Caco-2 (cell line): ENCODE measurements at places on chromosomes 11 and 22.

DNA sequence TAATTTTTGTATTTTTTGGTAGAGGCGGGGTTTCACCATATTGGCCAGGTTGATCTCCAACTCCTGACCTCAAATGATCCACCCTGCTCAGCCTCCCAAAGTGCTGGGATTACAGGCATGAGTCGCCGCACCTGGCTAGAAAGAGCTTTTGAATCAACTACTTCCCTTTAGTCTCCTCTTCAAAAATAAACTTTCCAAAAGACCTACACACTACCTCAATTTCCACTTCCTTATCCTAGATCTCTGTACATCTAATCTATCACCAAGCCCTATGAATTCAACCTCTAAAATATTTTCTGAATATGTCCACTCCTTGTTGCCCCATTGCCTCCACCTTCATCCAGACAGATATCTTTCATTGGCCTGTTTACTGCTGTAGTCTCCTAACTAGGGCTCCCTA, 13.1 kb upstream of the DDX6 start:
- no peaks in the 10 kb centered on the region for H3K36me3 ChIP-seq
- H3K4me3 ChIP-seq, result no peak overlapping the region
- no peaks in the 10 kb centered on the region for H3K27me3 ChIP-seq
- H3K27ac ChIP-seq, result no peak overlapping the region
- H3K4me1 ChIP-seq, result no peaks in the 10 kb centered on the region
- DNase-seq, result no peak

DNA sequence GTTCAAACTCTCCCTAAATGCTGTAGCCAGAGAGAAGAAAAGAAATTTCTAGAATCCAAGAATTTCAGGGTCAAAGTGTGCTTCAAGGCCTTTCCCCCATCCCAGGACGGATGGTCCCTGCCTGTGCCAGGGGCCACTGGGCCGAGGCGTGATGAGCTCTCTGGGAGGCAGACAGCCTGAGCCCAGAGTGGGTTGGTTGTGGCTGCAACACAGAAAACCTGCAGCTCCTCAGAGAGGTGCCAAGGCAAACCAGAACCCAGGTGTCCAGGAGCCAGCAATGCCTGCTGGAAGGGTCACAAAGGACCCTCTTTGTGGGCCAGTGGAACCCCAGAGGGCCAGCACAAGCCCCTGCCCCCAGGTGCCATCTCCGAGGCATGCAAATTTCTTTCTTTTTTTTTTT, 2.6 kb upstream of the APOL6 start:
- no peak for DNase-seq
- peaks cover 24% of the 10 kb centered on the region for H3K4me1 ChIP-seq
- H3K4me3 ChIP-seq, result no peak overlapping the region
- H3K27me3 ChIP-seq, result no peaks in the 10 kb centered on the region
- no peak overlapping the region for H3K27ac ChIP-seq
- H3K36me3 ChIP-seq, result no peaks in the 10 kb centered on the region

- H3K4me1 ChIP-seq, result peaks cover 4% of the 10 kb centered on the region; the same call in 1 of the 2 replicates
- no peaks in the 10 kb centered on the region for H3K36me3 ChIP-seq
- H3K4me3 ChIP-seq, result no peak overlapping the region
- peak overlapping the region; percentile 32 for H3K27ac ChIP-seq
Measured at GRCh38 chr11:73236854-73237253, 18.8 kb downstream of the P2RY2 start.

GRCh38 chr11:68396516-68396915, 64.0 kb upstream of the PPP6R3 start:
- peaks cover 10% of the 10 kb centered on the region for H3K36me3 ChIP-seq
- H3K27ac ChIP-seq, result no peak overlapping the region
- H3K4me1 ChIP-seq, result no peaks in the 10 kb centered on the region
- no peaks in the 10 kb centered on the region for H3K27me3 ChIP-seq
- no peak for DNase-seq
- H3K4me3 ChIP-seq, result no peak overlapping the region

DNA sequence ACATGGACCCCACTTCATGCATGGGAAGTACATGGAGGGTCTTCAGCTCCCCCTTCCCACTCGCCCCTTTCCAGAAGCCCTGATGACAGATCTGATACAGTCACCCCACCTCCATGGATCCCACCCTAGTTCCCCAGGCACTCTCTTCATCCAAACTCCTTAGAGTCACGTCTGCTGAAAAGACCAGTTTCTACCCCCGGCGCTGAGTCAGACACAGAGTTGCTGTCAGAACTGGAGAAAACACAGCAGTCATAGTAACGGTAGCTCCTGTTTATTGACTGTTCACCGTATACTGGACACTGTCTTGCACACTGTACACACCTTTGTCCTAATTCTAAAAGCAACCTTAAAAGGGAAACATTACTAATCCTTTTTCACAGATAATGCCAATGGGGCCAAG, 29.1 kb downstream of the DRD2 start:
- peaks cover 29% of the 10 kb centered on the region for H3K4me1 ChIP-seq
- H3K27ac ChIP-seq, result no peak overlapping the region
- no peaks in the 10 kb centered on the region for H3K27me3 ChIP-seq

- H3K27ac ChIP-seq, result no peak overlapping the region
- no peaks in the 10 kb centered on the region for H3K27me3 ChIP-seq
- peaks cover 30% of the 10 kb centered on the region for H3K4me1 ChIP-seq
- H3K36me3 ChIP-seq, result no peaks in the 10 kb centered on the region
- no peak overlapping the region for H3K4me3 ChIP-seq
Measured at GRCh38 chr11:69928121-69928520, 108.9 kb upstream of the FGF3 start.

DNA sequence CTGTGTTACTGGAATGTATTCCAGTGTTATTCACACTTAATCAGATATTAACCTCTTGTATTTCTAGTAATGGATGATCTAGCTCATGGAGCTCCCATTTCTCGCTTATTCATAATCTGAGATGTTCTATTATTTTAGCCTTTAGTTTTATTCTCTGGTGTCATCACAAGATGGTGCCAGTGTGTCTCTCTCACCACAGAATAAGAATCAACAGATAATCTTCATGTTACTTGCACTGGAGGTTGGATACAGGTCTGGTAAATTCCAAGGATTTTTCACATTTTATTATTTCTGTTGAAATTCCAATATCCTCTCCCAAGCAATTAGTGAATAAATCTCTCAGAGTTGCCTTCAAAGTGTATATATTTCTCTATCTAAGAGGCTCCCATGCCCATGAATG, 74.6 kb downstream of the CASP12 start:
- no peak overlapping the region for H3K27ac ChIP-seq
- no peaks in the 10 kb centered on the region for H3K27me3 ChIP-seq
- no peaks in the 10 kb centered on the region for H3K36me3 ChIP-seq
- DNase-seq, result no peak
- no peaks in the 10 kb centered on the region for H3K4me1 ChIP-seq
- H3K4me3 ChIP-seq, result no peak overlapping the region

DNA sequence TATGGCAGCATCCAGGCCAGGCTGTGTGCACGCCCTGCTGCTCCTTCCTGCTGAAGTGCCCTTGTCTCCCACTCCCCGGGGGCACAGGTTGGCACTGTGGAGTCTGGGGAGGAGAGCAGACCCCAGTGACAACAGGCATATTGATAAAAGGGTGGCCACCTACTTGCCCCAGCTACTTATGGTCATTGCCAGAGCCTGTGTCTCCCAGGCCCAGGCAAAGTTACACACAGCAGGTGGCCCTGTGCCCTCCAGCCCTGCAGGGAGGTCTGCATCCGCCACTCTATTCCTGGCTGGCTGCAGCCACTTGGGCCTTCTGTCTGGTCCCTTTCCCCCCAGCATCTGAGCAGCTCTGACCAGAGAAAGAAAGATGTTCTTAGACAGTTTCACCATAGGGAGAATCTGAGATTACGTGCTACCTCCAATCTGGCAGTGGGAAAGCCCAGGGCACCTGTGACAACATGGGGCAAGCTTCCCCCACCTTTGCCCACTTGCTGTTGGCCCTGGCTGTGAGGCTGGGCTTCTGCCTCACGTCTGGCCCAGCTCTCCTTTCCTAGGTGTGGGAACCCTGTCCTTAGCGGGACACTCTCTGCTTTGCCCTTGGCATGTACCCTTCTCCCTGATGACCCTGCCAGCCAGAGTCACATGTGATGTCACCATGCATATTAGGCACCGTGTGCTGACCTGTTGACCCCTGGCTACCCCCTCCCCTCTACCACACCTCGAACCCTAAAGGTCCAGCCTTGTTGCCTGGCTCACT, 25.3 kb upstream of the CSNK2A3 start:
- no peak overlapping the region for H3K27ac ChIP-seq
- no peak overlapping the region for H3K4me3 ChIP-seq
- no peak for DNase-seq
- no peaks in the 10 kb centered on the region for H3K4me1 ChIP-seq

- no peaks in the 10 kb centered on the region for H3K27me3 ChIP-seq
- H3K4me1 ChIP-seq, result peaks cover 61% of the 10 kb centered on the region
- H3K4me3 ChIP-seq, result no peak overlapping the region
- H3K27ac ChIP-seq, result peak overlapping the region; percentile 75
- peaks cover 3% of the 10 kb centered on the region; the same call in 1 of the 2 replicates for H3K36me3 ChIP-seq
Measured at GRCh38 chr11:75338516-75339208, 12.8 kb downstream of the ARRB1 start.

DNA sequence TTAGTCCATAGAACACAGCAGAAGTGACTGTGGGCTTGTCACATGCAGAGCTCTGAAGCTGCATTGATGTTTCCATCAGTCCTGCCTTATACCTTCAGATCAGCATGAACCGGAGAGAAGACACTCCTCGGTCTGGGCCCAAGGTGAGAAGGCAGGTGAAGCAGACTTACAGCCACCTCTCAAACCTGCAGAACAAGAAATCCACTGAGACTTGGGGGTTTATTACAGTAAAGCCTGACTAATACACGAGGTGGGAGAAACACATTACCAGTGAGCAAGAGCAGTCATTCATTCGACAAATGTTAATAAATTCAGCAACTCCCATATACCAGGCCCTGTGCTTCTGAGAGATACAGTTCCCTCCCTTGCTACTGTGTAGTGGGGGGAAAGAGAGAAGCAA, 279.0 kb downstream of the DDX10 start:
- H3K36me3 ChIP-seq, result no peaks in the 10 kb centered on the region
- DNase-seq, result no peak
- H3K4me3 ChIP-seq, result no peak overlapping the region
- H3K27ac ChIP-seq, result no peak overlapping the region
- 0 out of 2 replicates have a peak, but pooled peaks cover 6% of the 10 kb centered on the region for H3K4me1 ChIP-seq

GRCh38 chr22:35631597-35631996, 14.5 kb upstream of the MB start:
- DNase-seq, result peak; percentile 47
- H3K36me3 ChIP-seq, result no peaks in the 10 kb centered on the region
- H3K4me3 ChIP-seq, result no peak overlapping the region
- H3K4me1 ChIP-seq, result no peaks in the 10 kb centered on the region

DNA sequence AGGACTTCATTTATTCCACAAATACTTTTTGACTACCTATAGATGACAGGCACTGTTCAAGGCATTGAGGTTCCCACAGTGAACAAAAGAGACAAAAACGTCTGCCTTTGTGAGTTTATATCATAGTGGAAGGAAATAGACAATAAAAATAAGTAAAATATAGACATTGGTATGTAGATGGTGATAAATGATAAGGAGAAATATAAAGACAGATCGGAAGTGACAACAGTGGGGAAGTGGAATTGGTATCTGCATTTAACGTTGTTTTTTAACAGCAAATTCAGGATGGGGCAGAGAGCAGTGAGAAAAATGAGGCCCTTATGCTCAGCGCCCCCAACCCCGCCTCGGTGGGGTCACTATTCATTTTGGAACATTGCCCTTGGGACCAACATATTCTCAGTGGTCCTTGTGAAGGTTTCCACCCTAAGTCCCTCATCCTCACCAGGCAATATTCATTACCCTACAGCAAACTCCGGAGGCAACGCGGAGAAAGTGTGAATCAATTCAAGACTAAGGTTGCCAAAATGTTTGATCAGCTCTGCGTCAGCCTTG, 627 bp upstream of the PEX26 start:
- peak overlapping the region; percentile 98 for H3K4me3 ChIP-seq
- H3K4me1 ChIP-seq, result peaks cover 16% of the 10 kb centered on the region
- peaks cover 4% of the 10 kb centered on the region for H3K36me3 ChIP-seq
- H3K27ac ChIP-seq, result peak overlapping the region; percentile 95
- no peaks in the 10 kb centered on the region for H3K27me3 ChIP-seq
- no peak for DNase-seq

DNA sequence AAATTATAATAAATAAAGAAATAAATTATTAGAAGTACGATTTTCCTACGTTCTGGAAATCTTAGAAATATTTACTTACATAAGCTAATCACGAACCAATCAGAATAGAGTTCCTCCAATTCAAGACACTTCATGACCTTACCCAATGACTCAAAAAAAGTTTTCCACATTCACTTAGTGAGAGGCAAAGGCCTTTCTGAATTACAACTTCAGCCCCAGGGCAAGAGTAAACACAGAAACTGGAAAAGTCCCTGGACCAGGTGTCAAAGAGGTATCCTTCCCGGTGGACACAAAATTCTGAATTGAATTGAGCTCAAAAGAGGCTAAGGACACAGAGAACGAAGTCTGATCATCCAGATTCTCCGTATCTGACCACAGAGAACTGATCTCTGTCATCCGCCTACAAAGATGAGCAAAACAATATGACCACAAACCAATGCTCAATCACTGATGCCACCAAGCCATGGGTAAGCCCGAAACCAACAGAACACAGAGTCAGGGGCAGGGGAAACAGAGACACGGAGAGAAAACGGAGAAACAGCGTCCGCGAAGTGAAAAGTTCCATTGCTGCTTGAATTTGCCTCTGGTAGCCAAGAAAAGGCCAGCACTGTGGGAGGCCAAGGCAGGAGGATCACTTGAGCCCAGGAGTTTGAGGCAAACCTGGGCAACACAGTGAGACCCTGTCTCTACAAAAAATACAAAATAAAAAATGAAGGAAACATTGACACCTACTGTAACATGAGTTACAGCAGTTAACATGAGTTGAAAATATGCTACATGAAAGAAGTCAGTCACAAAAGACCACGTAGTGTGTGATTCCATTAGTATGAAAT, 6.8 kb downstream of the BID start:
- no peak overlapping the region for H3K27ac ChIP-seq
- DNase-seq, result no peak
- no peak overlapping the region for H3K4me3 ChIP-seq
- H3K27me3 ChIP-seq, result no peaks in the 10 kb centered on the region

DNA sequence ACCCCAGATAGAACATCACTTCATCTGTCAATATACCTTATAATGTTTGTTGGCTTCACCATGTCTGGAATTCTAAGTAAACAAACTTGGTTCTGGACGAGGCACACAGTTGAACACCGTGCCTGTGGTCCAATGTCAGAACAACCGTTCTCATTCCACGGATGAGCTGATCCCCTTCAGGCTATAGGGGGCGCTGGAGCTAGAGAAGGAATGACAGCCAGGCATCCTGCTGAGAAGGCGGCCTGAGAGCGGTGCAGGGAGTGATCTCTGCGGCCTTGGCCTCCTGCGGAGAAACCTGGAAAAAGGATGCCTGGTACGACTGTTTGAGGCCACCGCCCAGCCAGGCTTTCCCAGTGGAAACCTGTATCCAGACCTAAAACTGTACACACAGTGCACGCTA, 48.7 kb downstream of the FDX1 start:
- H3K36me3 ChIP-seq, result no peaks in the 10 kb centered on the region
- no peaks in the 10 kb centered on the region for H3K27me3 ChIP-seq
- no peak overlapping the region for H3K4me3 ChIP-seq
- DNase-seq, result peak; percentile 24

GRCh38 chr11:47149782-47150181, 26.9 kb downstream of the ARFGAP2 start:
- no peaks in the 10 kb centered on the region for H3K4me1 ChIP-seq
- H3K36me3 ChIP-seq, result no peaks in the 10 kb centered on the region
- DNase-seq, result no peak
- H3K27ac ChIP-seq, result no peak overlapping the region
- no peaks in the 10 kb centered on the region for H3K27me3 ChIP-seq
